Fibroblast of lung (primary cell): ENCODE measurements at places on chromosomes 13 and 19.
A peak's percentile ranks its signal among the peaks of the same experiment; 100 is the strongest.

- no peaks in the 10 kb centered on the region for H3K4me1 ChIP-seq
- H3K4me3 ChIP-seq: no peak overlapping the region
- H3K27me3 ChIP-seq: no peaks in the 10 kb centered on the region
- DNase-seq: no peak
Observed at GRCh38 chr13:100753376-100753775, 78.8 kb upstream of the TMTC4 start.

DNA sequence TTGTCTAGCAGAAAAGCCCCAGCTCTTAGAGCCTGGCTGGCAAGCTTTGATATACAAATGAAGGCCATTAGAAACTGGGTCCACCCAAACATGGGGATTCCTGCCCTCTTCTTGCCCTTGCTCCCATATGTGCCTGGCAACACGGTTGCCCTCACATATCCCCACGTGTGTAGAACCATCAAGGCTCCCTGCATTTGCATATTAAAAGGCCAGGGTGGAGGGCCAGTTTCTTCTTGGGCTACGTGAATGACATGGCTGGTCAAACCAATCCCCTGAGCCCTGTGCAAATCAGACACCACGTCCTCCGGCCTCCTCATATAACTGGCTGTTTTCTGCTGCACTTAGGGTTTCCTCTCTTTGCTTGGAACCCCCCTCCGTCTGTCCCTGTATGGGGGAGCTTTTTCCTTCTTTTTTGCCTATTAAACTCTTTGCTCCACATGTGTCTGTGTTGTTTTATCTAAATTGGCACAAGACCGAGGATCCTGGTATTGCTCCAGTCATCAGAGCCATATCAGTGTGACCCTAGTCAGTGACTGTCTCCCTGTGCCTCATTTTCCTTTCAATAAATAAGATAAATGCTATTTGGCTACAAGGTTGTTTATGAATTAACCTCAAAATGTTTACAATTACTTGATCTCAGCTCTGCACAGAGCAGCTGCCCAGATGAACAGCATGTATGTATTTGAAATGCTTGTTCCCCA lies 30.3 kb upstream of the CEACAM1 start:
- no peak overlapping the region for H3K27ac ChIP-seq
- no peak overlapping the region for H3K4me3 ChIP-seq
- H3K27me3 ChIP-seq: peaks cover 26% of the 10 kb centered on the region
- no peaks in the 10 kb centered on the region for H3K36me3 ChIP-seq
- no peaks in the 10 kb centered on the region for H3K4me1 ChIP-seq

DNA sequence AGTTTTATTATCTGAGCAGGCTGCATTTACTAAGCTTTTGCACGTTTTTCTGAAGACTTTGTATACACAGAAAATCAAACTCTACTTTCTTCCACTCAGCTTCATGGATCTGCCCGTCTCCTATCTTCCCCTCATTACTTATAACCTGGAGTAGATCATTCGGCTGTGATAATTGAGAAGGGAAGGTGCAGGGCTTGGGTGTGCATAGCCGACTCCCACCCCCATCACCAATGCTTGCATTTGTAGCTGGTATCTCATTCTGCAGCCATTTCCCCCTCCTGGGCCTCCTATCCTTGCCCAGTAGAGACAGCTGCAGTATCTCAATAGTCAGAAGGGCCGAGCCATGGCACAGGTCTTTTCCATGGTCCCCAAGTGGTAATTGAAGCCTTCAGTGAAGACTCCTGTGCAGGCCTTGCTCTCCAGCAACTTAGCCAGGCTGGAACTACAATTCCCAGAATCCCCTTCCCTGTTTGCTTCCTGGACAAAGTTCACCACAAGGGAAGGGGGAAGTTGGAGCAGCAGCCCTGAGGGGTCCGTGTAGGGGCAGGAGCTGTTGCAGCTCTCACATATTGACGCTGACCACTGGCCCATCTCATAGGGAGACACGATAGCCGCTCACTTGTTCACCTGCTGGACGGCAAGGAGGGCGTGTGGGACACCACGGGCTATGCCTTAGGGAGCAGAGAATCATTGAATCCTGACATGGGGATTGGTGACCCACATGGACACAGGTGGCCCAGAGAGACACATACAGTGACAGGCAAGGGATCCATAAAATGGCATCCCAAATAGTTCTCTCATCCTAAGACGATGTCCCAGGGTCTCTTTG lies 2.1 kb upstream of the SIGLEC8 start:
- no peak for DNase-seq
- no peaks in the 10 kb centered on the region for H3K4me1 ChIP-seq
- H3K4me3 ChIP-seq: no peak overlapping the region
- no peak overlapping the region for H3K27ac ChIP-seq

DNA sequence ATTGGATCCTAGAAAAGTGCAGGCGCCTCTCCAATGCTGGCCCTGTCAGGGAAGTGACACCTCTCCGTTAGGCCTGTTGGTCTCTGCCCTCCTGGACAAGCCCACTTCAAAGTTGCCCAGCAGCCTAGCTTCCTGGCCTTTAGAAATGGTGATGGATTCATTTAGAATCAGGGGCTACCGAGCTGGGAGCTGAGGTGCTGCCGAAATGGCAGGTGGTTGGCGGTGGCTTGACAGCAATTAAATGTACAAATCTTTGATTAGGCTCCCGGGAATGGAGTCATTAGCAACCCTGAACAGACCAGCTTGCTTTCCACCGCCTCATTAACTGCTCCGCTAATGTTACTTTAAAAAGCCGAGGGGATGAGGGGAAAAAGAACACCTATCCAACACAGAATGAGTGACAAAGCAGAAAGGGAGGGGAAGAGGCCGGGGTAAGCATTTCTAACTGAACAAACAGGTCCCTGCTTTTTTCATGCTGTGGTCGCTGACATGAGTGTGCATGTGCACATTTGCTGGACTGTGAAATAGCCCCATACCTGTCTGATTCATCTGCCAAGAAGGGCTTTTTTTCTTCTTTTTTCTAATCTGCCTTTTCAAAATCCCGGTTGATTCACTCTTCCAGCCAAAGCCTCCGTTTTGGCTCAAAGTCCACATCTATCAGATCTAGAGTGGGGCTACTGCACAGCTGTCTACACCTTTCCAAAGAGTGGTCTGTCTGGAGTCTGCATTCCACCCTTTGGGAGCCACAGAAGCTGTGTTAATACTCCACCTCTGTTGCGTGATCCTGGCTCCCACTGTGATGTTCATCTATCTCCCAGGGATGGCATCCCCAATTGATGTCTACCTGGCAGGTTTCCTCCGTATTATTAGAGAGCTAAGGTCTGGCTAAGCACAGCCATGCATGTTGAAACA lies 431.9 kb downstream of the COG6 start:
- no peak overlapping the region for H3K4me3 ChIP-seq
- no peaks in the 10 kb centered on the region for H3K36me3 ChIP-seq
- no peak overlapping the region for H3K27ac ChIP-seq
- no peaks in the 10 kb centered on the region for H3K4me1 ChIP-seq
- no peak for DNase-seq
- no peaks in the 10 kb centered on the region for H3K27me3 ChIP-seq

GRCh38 chr13:19991531-19991930 lies 33.0 kb downstream of the ZMYM2 start:
- peaks cover 2% of the 10 kb centered on the region for H3K36me3 ChIP-seq
- no peaks in the 10 kb centered on the region for H3K27me3 ChIP-seq
- no peak overlapping the region for H3K27ac ChIP-seq
- no peak overlapping the region for H3K4me3 ChIP-seq

GRCh38 chr19:10864538-10864899 lies 6.8 kb upstream of the CARM1 start:
- H3K36me3 ChIP-seq: no peaks in the 10 kb centered on the region
- no peak overlapping the region for H3K4me3 ChIP-seq
- DNase-seq: peak; percentile 57

DNA sequence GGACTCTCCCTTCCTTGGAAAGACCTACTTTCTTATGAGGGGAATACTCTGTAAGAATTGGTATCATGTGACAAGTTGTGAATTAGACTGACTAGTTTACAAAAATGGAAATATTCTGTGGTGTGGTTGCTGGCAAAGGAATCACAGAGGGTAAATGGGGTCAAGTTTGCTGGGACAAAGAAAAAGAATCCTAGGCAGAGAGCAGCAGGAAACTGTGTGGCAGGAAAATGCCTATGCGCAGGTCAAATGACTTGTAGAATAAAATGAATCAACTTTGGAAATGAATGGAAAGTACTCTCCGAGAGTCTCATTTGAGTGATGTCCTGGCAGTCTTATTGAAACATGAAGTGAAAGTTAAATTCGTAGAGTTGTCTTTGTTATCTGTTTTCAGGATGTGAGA lies 1250.7 kb downstream of the UQCRFS1 start:
- no peaks in the 10 kb centered on the region for H3K36me3 ChIP-seq
- H3K4me3 ChIP-seq: no peak overlapping the region
- DNase-seq: peak; percentile 79
- no peaks in the 10 kb centered on the region for H3K27me3 ChIP-seq
